ENCODE measurements at places on chromosomes 12 and 14.

DNA sequence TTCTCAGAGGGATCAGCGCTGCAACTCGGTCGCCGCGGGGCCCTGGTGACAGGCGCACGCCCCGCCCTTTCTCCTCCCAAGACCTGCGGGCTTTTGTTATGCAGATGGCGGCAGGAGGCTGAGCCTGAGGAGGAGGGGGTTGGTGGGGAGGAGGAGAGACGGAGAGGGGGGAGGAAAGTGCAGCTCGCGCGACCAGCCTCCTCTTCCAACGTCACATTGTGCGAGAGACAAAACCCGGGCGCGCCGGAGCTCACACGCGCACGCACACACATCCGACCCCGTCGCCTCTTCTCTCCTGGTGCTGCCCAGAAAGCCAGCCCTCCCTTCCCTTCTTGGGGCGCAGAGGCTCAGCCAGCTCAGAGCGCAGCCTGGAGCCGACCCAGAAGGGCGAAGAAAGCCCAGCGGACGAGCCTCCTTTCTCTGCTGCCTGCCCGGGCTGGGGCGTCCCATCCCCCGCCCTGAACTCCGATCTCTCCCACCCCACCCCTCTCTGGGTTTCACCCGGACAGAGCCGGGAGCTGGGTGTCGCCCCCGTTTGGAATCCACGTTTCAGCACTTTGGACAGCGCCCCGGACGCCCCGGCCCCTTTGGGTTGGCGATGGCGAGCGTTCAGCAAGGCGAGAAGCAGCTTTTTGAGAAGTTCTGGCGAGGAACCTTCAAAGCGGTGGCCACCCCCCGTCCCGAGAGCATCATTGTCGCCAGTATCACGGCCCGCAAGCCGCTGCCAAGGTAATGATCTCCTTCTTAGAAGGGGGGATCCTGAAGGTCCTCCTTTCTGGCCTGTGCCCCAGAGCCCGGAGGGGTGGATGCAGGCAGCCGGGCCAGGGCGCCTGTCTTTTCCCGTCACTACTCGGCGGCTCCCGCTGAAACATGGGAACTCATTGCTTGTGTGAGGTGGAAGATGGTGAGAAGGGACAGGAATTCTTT is at the start of gene SRRM4:
Gene SRRM4 (plus strand): TSS at position 257 of the 927 bp plus-strand sequence. CDS start 342 bp downstream, at position 599.
- no peak for DNase-seq

DNA sequence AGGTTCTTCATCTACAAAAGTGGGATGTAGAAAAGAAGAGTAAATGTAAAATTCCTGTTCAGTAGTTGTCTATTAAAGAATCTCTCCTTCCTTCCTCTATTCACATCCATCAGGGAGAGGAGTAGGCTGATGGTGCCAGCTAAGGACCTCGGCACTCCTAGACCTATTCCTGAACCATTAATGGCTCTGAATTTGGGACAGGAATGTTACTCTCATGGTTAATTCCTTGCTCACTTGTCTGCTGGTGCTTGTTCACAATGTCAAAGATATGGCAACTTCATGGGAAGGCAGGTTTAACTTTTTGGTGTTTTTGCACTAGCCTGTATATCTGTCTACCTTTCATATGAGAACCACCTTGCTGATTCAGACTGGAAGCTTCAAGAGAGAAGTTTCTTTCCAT is 206.6 kb downstream of the DAD1 start:
- no peak for DNase-seq

GRCh38 chr12:68245180-68246021 is 8.0 kb downstream of the IL22 start:
- no peak for DNase-seq

DNA sequence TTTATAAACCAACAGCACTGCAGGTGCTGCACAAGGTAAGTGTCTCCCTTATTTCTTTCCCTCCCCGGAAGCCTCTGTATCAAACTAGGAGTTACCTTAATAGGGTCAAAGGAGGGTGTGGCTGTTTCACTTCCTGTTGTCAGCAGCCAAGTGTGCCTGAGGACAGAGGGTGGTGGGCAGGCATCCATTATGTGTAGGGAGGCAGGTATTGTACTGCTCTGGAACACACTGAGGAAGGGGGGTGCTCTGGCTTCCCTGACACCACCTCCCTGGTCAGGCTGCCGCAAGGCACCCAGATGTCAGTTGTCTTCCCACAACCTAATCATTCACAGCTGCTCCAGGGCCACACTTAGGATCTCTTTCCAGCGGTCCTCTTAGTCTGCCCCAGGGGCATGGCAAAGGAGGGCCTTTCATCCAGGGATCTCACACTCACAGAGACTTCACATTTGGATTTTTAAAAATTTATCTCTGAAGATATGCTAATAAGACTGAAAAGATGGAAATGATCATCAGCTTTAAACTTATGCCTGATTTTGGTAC is 132.0 kb upstream of the ARHGAP5 start:
- peak; percentile 74 for DNase-seq

GRCh38 chr14:61872452-61872851 is 110.2 kb downstream of the SNAPC1 start:
- no peak for DNase-seq

GRCh38 chr12:51938726-51939125 is 12.8 kb upstream of the ACVR1B start:
- DNase-seq, result no peak

DNA sequence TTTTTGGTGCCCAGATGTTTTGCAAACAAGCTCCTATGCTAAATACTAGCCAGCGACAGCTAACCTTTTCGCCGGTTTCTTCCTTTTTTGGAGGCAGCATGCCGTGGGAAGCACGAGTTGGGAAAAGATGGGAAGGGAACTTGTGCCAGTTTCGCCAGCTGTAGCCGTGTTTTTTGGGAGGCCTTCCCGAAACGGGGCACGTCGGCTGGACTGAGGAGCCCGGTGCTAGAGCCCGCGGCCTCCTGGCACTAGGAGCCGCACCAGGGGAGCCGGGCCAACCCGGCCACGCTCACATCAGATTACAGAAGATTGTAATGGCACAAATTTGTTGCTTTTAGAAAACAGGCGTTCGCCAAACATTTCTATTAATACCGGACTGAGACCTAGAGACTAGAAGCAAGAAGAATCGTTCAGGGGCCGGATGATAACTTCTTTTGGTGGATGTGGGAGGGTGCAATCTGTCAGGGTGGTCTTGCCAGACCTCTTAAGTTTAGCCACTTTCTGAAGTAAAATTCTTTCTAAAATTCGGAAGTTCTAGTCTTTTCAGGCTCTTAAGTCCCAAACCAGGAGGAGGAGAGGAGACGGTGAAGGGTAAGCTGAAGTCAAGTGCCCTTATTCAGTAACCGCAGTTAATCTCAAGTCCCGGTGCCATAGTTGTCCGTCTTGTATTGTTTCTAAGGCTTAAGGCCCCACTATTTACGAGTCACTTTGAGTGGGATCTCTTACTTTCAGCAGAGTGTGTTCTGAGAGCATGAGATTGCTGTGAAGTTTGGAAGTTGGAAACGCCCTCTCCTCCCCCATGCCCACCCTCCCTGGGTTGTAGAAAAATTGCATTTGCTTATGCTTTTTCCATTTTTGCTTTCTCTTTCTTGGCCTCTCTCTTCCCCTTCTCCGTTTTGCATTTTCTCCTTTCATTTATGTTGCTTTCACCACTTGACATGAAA is 1.3 kb downstream of the RASSF3 start:
- peak; percentile 57 for DNase-seq

DNA sequence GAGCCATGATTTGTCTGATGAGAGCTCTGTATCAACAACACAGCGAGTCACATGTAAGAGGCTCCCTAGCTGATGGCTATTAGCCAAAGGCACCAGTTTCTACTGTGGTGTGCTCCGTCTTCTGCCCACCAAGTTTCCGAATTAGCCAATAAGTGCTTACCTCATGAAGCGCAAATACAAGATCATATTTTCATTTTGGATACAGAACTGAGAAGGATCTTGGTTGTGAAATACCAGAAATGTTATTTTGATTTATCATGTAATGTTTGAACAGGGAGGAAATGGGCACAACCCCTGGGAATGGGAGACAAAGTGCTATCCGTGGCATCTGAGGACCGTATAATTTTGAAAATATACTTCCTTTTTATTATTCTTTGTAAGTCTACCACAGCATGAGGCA is 234.3 kb downstream of the DACT1 start:
- DNase-seq, result no peak

DNA sequence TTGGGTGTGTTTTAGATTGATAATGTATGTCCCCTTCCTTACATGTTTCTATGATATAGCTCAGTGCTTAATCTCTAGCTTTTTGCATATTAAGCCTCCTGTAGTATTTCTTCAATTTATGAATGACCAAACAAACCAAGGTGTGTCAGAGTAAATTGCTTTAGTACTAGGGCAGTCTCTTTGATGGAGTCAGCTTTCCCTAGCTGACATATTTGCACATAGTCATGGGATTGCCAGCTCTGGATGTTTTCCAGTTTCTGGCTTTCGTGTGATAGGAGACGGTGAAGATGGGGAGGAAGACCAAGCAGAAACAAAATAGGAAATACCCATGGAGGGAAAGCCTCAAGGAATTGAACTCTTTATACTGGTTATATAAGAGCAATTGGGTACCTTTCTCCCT is 148.9 kb downstream of the PLEKHA5 start:
- DNase-seq, result no peak

GRCh38 chr12:5716201-5716600 is 228.9 kb downstream of the ANO2 start:
- no peak for DNase-seq

- DNase-seq, result no peak
These were observed 26.1 kb upstream of the ETV6 start for GRCh38 chr12:11623382-11623781.

- no peak for DNase-seq
These were observed 649.6 kb downstream of the BCL11B start for GRCh38 chr14:98622208-98623051.

All from Peyer's patch (tissue), 4 donors.